ENCODE measurements at places on chromosomes 13 and 19. TPM values are rescaled to one million over a fixed set of nuclear protein-coding genes. Genes with fewer than 3 reads are reported as not detected.

DNAJB1 gene
- 120 TPM for polyA plus RNA-seq

APLP1 gene
- polyA plus RNA-seq = not detected

COLGALT1 gene
- 16.9 TPM for polyA plus RNA-seq

CGB1 gene
- not detected for polyA plus RNA-seq

TMEM145 gene
- not detected for polyA plus RNA-seq

HCN2 gene
- polyA plus RNA-seq = not detected

IL27RA gene
- 69.9 TPM for polyA plus RNA-seq

CDX2 gene
- not detected for polyA plus RNA-seq

ZNF845 gene
- 6.4 TPM for polyA plus RNA-seq

MBD3L2 gene
- not detected for polyA plus RNA-seq

TMEM259 gene
- polyA plus RNA-seq = 102 TPM

ZNF835 gene
- 4.0 TPM for polyA plus RNA-seq

OR10H1 gene
- not detected for polyA plus RNA-seq

Measured in immature natural killer cell (primary cell).